ENCODE measurements at places on chromosomes 13 and 19.
A peak's percentile ranks its signal among the peaks of the same experiment; 100 is the strongest.

GRCh38 chr13:48448959-48449614 is 36.2 kb upstream of the LPAR6 start:
- DNase-seq = no peak

DNA sequence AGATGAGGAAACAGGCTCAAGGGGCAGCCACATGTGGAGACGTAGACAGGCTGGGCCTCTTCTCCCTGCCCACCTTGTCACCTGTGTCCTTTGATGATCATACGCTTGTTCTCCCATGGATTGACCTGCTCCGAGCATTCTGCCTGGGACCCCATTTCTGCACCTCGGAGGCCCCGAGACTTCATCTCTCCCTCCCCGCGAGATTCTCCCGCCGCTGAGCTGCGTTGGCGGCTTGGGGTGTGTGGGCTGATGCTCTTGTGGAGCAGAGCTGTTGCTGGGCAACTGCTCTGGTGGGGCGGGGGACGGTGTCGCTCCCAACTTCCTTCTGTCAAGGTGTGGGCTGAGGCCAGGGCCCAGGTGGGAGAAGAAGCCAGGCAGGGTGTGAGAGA is 22.1 kb downstream of the MAST3 start:
- no peak for DNase-seq

DNA sequence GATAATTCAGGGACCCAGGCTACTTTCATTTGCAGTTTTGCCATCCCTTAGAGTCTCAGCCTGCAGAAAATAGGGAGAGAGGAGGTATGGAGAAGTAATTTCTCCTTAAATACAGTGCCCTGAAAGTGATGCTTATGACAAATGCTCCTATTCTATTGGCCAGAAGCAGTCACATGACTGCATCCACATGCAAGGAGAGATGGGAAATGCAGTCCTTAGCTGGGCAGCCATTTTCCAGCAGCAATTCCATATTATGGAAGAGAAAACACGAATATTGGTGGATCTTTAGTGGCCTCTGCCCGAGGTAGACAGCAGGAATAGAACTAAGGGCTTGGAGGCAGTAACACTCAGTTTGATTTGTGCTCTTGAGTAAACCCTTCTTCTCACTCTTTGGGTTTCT is 39.4 kb downstream of the VAV1 start:
- DNase-seq = no peak

- no peak for DNase-seq
Observed at GRCh38 chr13:37168926-37169325, 63.5 kb upstream of the CSNK1A1L start.

DNA sequence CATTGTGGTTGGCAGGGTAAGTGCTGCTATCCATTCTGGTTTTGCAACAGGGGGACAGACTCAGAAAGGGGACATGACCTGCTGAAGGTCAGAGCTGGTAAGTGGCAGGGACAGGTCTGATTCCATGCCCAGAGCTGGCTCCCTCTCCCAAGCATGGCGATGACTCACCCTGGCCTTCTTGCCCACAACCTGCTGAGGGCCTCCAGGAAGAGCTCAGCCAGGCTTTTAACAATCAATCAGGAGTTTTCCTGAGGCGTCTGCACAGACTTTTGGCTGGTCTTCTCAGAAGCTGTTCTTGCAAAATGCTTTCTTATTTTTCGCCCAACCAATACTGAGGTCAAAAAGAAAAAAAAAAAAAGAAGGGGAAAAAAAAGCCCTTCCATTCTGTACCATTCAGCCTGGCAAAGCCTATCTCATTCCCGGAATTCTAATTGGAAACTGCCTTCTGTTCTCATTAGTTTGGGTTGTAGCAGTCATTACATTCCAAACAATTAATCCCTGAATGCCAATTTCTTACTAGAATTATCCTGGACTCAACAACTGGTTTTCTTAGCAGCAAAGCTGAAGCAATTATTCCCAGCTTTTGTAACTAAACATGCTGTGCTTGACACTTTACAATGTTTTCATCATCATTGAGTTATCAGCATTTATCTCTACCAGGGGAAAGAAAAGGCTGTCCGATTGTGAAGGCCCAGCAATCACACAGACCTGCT is 17.7 kb downstream of the SIAH3 start:
- no peak for DNase-seq

- no peak for DNase-seq
Observed at GRCh38 chr19:6100284-6100915, 9.9 kb downstream of the RFX2 start.

- peak; percentile 39 for DNase-seq
Observed at GRCh38 chr19:15417699-15418098, 1.1 kb downstream of the AKAP8L start.
